Non-pigmented ciliary epithelial cell (primary cell): ENCODE measurements at places on chromosomes 7 and 10.

- DNase-seq, result no peak
These were observed 110.9 kb downstream of the SGMS1 start for GRCh38 chr10:50512743-50513416.

DNA sequence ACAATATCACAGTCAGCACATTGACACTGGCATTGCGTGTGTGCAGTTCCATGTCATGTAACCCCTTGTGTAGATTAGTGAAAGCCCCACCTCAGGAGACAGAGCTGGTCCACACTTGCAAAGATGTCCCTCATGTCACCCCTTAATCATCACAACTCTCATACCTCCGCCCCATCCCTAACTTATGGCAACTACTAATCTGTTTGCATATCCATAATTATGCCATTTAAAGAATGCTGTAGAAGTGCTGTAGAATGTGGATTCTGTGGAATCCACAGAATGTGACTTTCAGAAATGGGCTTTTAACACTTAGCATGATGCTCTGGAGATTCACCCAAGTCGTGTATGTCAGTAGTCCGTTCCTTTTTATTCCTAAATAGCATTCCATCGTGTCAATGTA, 102.8 kb upstream of the VSTM2A start:
- DNase-seq, result no peak

DNA sequence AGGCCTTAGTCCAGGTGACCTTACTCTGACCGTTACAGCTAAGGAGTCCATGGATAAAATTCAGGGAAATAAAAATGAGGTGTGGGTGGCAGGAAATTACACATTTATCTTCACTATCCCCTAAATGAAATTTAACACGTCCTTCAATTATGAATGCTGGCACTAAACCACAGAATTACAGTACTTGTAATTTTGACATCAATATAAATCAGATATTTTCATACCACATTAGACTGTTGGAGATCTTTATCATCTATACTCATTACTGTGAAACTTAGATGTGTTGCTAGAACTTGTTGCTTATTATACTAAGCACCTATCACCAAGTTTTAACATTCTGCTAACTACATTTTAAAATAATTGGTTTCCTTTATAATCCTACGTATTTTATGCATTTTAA, 51.1 kb downstream of the IGF2BP3 start:
- no peak for DNase-seq

GRCh38 chr7:31811650-31812461, 124.8 kb downstream of the PPP1R17 start:
- no peak for DNase-seq

DNA sequence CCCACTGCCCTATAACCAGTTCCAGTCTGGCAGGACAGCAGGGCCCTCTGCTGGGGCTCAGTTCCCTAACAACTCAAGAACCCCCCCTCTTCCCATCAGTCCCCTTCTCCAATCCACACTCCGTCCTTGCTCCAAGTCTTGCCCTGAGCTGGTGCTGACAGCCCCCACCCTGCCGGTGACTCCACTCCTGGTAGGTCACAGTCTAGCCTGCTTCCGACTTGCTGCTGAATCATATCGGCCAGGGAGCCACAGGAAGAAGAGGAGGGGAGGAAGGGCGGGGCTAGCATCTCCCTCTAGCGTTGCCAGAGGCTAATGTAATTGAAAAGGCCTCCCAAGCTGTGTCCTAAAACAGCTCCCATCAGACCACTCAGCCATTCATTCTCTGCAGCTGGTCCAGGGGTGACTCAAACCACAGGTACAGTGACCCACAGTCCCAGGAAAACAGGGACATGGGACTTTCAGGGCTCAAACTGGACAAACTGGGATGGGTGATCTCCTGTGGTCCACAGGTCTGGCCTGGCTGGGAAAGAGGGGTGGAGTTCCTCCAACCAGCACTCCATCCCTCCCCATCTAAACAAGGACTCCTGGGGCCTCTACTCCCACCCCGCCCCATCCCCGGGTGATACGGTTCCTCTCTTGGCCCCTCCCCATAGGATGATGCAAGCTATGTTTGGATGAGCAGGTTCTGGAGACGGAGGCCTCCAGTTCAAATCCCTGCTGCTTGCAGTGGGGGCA, 158.8 kb downstream of the SH3PXD2A start:
- DNase-seq, result peak; percentile 90

DNA sequence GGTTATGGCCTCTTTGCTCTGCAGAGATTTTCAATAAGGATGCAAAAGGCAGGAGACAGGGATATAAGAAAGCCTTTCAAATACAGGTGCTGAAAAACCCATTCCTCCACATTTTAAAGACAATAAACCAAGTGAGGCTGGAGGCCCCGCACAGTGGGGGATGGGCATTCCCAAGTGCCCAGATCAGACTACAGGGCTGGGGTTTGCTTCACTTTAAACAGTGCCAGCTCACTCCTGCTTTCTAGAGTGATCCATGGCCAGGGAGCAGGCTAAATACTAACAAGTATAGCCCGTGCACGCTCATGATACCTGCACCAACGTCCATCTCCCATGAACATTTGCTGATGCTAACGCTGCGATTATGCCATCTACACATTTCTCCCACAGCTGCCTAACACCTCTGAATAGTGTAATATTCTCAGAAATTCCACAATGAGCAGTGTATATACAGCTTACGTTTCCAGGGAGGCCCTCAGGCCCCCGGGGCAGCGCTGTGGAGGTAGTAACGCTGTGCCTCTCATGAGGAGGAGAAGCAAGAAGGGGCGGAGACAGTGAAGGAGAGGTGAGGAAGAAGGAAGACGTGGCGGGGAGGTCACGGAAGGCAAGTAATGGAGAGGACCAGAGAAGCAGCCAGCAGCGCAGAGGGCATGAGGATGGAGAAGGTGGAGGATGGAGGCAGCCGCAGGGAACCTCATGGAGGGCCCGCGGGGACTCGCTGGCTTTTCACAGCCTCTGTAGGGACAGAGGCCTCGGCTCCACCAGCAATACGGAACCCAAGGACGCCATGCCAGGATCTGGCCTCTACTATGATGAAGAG, 141.7 kb downstream of the USP6NL start:
- DNase-seq, result no peak

DNA sequence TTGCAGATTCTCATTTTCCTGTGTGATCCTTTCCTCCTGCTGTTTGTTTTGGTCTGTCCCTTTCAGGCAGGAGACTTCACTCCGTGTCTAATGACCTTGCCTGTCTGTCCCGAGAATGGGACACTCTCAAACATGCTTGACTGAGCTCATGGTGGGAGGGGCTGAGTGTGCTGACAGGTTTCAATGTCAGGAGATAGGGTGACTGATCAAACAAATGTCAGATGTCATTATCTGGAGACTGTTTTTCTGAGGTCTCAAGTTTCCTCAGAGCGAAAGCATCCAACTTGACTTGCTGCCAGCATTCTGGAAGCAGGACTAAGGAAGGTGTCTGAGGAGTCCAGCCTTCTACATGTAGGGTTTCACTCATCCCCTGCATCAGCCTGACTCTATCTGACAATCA, 228.8 kb upstream of the KIAA1217 start:
- no peak for DNase-seq

GRCh38 chr10:103977204-103977603, 10.3 kb downstream of the SLK start:
- DNase-seq, result no peak

- DNase-seq, result no peak
These were observed 48.5 kb downstream of the FOXL3 start for GRCh38 chr7:338295-339061.

DNA sequence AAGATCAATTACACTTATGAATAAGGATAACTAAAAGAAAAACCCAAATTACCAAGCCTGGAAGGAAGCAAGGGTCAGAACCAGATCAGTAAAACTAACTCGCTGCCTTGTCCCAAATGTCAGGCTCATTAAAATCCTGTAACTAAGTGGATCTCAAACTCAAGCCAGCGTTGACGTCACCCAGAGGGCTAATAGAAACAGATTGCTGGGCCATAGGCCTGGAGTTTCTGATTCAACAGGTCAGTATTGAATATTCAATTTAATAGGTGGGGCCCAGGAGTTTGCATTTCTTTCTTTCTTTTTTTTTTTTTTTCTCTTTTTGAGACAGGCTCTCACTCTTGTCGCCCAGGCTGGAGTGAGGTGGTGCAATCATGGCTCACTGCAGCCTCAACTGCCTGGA, 397.0 kb downstream of the CALN1 start:
- DNase-seq, result no peak

- no peak for DNase-seq
These were observed 479.9 kb upstream of the AKR1E2 start for GRCh38 chr10:4345877-4346646.

- peak; percentile 91 for DNase-seq
These were observed 144.4 kb downstream of the TES start for GRCh38 chr7:116354546-116355423.

DNA sequence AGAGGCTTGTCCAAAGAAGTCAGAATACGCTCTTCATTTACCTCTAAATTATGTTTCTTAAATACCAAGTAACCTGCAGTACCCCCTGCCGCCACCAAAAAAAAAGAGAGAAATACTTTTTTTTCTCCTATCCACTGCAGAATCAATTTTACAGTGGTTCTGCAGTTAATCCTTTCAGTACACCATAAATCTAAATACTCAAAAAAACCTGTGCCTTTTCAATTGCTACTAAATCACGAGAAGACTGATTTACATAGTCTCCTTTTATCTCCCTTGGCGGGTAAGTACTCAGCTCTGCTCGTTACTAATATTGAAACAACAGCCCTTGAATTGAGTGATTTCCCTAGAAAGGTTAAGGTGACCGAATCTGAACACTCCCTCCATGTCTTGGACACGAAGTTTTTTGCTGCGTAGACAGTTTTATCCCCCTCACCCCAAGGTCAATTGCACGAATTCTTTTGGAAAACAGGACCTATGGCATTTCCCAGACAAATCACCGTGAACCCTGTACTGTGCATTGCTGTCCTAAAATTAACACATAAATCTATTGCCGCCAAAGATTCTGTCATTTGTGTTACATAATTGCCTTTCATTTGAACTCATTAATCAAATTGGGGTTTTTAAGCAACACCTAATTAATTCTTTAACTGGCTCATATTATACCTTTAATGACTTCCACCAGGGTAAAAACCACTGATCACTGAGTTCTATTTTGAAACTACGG, 512 bp upstream of the VIM start:
- no peak for DNase-seq

- DNase-seq, result no peak
These were observed 15.5 kb upstream of the GDI2 start for GRCh38 chr10:5828725-5829124.

GRCh38 chr10:28984431-28984830, 304.4 kb upstream of the LYZL1 start:
- peak; percentile 46 for DNase-seq

GRCh38 chr10:1367938-1368841, 312.0 kb downstream of the WDR37 start:
- DNase-seq, result no peak

- peak; percentile 36 for DNase-seq
These were observed 54.2 kb upstream of the FHIP2A start for GRCh38 chr10:114767101-114767985.

DNA sequence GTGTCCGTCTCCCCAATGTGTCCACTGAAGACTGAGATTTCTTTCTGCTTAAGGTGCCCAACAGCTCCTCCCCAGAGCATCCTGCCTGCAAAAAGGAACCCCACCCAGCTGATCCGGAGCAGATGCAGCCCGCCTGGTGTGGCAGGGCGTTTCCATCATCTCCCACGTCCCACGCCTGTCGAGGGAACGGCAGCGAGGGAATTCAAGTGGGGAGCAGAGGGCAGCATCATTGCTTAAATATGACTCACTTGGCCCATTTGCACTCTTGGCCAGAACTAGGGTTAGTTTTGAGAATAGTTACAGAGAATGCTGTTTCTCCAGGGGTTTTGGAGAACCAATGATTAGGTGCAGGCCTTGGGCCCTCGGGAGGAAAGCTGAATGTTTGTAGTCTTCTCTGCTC, 20.8 kb downstream of the VWA2 start:
- no peak for DNase-seq

DNA sequence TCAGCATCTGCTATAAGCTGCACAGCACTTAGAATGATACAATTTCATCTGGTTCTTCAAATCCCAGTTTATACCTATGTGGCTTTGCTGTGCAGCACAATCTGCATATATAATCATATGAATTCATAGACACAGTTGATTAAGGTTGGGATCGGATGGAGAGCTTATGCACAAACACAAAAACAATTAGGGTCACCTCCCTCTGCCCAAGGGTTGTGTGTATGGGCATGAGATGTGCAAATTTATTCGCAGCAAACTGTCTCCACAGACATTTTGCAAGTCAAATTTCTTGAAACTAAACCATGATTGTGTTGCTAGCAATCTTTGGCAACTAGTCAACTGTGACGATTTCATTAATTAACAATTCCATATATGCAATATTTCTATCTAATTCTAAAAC, 955.7 kb downstream of the SORCS3 start:
- no peak for DNase-seq

GRCh38 chr7:42217053-42217452, 20.0 kb downstream of the GLI3 start:
- no peak for DNase-seq

DNA sequence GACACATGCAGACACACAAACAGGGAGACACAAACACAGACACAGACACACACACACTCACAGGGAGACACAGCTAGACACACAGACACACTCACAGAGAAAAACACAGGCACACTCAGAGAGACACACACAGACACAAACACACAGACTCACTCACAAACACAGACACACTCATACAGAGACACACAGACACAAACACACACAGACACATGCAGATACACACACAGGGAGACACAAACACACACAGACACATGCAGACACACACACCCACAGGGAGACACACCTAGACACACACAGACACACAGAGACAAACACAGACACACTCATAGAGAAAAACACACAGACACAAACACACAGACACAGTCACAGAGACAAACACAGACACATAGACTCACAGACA, 67.9 kb downstream of the ADARB2 start:
- no peak for DNase-seq

DNA sequence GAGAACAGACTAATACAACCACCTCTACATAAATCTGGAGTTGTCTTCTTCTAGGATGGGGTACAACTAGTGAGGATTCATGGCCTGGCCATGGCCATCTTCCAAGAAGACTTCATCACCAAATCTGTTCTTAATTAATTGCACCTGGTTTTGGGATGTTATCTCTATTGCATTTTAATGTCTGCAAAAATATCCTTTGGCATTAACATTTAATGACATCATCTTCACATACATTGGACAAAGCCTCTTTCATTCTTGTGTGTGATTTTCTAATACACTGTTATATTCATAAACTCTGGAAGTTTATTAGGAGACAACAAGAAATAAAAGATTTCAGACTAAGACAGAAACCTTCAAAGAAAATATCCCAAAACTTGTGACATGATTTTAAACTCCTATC, 124.2 kb upstream of the ABCB5 start:
- DNase-seq, result no peak
